ENCODE measurements at places on chromosomes 2 and 18.

DNA sequence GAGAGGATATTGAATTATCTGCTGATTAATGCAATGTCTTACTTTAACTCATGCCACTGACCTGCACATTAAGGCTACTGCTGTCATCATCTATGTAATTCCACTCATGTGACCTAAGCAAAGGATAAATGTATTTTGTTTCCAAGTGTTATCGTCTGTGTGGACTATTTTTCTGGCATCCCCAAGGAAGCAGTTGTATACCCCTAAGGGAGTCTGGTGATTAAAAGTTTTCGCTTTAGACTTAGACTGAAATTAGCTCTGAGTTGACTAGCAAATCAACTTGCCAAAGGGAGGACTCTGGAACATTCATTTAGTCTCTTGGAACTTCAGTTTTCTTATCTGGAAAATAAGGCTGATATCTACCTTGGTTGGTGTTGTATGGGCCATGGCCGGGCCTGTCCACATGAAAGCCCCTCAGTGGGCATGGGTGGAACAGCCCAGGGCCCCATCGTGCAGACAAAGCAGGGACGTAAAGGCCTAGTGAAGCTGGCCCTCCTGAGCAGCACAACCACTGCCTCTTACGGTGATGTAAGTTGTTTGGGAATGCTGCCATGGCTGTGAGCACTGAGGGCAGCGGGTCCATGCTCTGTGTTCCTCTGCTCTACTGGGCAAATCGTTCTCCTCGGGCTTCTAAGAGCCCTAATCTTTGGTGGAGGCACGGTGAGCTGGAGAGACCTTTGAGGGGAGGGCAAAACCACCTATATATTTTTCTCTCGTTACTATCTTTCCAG, 144.4 kb upstream of the RNF152 start:
- DNase-seq, result no peak

DNA sequence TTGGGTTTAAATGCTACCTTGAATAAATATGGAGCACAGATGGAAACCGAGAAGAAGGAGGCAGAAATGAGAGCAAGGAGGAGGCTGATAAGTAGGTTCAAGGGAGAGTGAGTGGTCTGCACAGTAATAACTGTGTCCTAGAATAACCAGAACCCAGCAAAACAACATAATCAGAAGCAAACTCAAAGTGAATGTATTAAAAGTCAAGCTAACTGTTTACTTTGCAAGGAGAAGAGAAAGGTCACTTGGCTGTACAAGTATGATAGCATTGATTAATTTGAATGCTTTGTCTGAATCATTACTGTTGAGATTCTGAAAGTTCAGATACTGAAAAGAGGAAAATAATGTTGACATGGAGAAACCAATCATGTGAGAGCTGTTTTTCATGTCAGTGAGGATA, 258.8 kb downstream of the PLCL1 start:
- DNase-seq, result no peak

- no peak for DNase-seq
Measured at GRCh38 chr2:197081294-197081693, 154.8 kb upstream of the PGAP1 start.

DNA sequence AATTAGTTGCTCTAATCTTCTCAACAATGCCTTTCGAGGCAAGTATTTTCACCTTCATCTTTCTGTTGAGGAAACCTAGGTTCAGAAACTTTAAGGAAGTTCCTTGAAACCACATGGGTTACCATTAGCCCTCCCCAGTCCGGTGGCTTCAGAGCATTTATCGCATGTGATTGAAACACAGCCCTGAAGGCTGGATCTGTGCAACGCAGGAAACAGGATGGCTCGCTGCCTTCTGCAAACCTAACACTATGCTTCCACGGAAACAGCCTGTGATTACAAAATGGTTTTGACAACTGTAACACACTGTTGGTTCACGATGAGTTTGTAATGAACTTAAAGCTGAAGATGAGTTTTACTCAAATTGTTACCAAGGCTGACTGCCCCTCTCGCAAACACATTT, 68.5 kb downstream of the EPB41L3 start:
- DNase-seq, result no peak

DNA sequence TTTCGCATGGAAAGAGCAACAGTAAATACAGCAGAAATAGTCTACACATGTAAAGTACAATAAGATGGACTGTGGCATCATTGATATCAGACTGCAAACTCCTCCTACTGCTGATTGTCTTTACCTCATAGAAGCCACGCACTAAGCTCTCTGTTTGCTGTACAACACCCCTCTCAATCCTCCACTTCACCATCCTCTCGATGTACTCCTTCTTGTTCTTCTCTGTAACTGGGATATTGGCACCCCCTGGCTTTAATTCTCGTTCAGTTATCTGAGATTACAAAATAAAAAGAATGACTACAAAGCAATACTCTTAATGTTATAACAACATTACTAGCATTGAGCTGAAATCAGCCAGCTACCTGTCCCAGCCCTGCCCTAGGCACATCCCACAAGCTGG, 49.3 kb upstream of the STK17B start:
- DNase-seq, result no peak

GRCh38 chr18:45173799-45174519, 441.3 kb upstream of the SLC14A2 start:
- DNase-seq, result no peak

- DNase-seq, result no peak
Measured at GRCh38 chr2:96146153-96146880, 1.1 kb upstream of the DUSP2 start.

DNA sequence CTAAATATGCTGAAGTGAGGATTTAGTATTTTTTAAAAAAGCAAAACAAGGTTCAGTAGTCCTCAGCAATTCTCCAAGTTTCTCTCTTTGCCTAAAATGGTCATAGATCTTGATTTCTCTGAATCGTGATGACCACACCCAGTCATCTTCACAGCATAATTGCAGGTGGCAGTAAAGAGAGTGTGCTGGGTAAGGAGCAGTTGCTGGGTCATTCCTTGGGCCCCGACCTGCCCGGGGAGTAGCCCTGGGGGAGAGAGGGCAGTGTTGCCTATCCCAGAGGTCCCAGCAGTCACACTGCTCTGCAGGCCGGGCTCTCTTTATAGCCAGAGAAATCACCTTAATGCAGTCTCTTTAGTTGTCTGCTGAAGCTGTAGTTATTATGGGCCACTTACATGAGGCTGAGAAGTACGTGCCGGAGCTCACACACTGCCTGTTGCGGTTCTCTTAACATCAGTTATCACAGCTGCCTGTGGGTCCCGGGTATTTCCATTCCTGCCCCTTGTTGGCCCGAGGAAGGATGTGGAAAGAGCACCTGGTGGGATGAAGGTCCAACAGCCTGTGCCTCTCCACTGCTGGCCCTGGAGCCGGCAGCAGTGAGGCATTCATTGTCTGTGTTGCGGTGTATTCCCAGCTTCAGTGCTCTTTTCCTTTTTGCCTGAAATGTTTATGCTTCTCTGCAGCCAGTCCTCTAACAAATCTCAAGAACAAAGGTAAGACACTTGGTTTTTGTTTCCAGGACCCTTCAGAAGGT, 230.1 kb downstream of the ALPK2 start:
- DNase-seq, result no peak

- DNase-seq, result no peak
Measured at GRCh38 chr18:57523171-57523956, 63.1 kb downstream of the FECH start.
